NCI-H2107 (cell line): ENCODE measurements at places on chromosomes 7 and 10.

DNA sequence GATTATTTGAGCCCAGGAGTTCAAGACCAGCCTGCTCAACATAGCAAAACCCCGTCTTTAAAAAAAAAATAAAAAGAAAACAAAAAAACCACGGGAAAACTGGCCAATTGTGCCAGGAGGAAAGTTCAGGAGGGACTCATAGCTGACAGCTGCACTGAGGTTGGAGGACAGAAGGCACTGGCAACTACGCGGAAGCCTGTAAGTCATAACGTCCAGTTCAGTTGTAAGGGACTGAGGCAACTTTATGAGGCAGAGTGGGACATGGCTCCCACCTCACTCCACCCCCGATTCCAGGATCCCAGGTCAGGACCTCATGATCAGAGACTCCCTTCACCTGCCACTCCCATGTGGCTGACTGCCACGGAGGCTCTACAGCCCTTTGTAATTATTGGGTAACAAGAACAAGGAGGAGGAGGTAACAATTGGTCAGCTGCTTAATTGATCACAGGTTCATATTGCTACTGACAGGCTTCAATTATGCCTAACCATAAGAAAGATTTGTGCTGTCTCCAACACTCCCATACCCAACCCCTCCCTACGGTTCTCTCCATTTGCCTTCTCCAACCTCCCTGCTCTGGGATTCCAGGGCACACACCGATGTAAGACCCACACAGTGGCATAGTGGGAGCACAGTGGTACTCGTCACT, 1.9 kb upstream of the CCL24 start:
- no peak for DNase-seq

DNA sequence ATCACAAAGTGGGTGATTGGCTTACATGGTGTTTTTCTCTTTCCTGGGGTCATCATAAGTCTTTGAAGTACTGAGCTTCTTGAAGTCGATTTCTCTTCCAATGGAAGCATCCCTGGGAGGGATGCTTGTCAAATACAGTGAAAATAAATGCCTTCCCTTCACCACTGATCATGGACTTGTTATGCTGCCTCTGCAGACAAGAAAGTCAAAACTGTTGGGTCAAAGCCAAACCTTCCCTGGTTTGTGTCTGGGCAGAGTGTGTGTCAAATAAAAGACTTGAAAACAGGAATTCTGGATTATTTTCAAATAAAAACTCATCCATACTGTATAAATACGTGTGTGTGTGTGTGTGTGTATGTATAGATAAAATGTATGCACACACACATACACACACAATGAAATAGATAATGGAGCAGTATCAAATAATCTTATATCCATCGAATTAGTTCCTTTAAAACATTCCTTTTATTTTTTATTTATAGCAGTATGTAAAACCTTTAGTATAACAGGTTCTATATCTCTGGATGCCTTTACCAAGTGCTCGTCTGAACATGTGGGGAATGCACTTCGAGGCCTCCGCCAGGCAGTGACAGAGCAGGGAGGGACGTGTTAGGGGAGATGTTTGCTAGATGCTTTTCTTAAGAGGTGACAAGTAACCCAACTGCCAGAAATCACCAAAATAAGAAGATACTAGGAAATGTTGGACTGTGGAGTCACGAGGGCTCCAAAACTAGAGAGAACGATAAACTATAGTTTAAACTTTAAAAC, 27.2 kb upstream of the WNT16 start:
- no peak for DNase-seq

GRCh38 chr7:23491502-23491901, 21.2 kb upstream of the IGF2BP3 start:
- no peak for DNase-seq

DNA sequence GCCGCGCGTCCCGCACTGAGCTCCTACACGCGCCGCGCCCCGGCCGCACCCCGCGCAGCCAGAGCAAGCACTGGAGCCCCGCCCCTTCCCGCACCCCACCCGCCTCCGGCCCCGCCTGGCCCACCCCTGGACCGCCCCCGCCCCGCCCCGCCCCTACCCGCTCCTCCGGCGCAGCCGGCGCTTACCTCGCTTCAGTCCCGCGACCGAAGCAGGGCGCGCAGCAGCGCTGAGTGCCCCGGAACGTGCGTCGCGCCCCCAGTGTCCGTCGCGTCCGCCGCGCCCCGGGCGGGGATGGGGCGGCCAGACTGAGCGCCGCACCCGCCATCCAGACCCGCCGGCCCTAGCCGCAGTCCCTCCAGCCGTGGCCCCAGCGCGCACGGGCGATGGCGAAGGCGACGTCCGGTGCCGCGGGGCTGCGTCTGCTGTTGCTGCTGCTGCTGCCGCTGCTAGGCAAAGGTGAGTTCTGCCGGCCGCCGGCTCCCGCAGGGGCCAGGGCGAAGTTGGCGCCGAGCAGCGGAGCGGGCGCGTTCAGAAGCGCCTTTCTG, at the start of gene RET:
Gene RET (plus strand): TSS at position 194 of the 545 bp plus-strand sequence. CDS start 190 bp downstream, at position 384.
- no peak for DNase-seq

- no peak for DNase-seq
Measured at GRCh38 chr7:31873816-31874597, 187.0 kb downstream of the PPP1R17 start.

DNA sequence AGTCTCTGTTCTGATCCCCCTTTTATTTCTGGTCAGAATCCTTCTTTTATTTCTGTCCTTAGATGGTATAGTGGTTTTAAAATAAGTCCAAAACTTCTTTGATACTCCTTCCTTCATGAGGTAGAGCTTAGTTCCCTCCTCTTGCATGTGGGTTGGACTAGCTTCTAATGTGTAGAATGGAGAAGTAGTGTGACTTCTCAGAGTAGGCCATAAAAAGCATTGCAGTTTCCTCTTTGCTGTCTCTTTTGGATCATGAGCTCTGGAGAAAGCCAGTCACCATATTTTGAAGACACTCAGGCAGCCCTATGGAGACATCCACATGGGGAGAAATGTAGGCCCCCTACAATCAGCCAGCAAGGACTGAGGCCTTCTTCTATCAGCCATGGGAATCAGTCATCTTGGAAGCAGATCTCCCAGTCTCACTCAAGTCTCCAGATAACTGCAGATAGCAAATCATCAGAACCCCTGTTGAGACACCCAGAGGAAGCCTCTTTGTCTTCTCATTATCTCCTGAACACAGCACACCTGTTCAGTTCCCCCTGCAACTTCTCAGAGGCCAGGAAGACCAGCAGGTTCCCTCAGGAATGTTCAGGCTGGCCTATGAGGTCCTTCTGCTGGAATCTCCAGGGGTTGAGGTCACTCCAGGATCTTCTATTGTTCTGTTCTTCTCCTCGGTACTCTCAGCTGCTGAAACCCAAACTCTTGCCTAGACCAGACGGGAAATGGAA, 511.9 kb upstream of the ZMIZ1 start:
- DNase-seq = no peak

DNA sequence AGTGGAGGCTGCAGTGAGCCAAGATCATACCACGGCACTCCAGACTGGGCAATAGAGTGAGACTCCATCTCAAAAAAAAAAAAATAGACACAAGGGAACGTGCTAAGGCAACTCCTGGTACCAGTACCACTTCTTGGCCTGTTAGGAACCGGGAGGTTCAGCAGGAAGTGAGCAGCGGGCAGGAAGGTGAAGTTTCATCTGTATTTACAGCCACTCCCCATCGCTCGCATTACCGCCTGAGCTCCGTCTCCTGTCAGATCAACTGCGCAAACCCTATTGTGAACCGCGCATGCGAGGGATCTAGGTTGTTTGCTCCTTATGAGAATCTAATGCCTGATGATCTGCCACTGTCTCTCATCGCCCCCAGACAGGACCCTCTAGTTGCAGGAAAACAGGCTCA, 69.9 kb upstream of the FOXK1 start:
- no peak for DNase-seq
